ENCODE measurements at places on chromosomes 13 and 19. TPM values are rescaled to one million over a fixed set of nuclear protein-coding genes. Genes with fewer than 3 reads are reported as not detected.

Gene C13orf46
- total RNA-seq, result 0.61 TPM

Gene ZNF649
- 10.7 TPM for total RNA-seq

- DNase-seq, result no peak
Observed at GRCh38 chr19:15149737-15150136, 42.5 kb downstream of the SYDE1 start.

- DNase-seq, result no peak
Observed at GRCh38 chr13:44840131-44840530, 149.1 kb downstream of the NUFIP1 start.

Gene PSG2
- not detected for total RNA-seq

GRCh38 chr13:87123987-87124784, 547.0 kb upstream of the SLITRK5 start:
- DNase-seq, result no peak

GRCh38 chr19:39969681-39970424, 1.1 kb upstream of the PSMC4 start:
- peak; percentile 77 for DNase-seq

DNA sequence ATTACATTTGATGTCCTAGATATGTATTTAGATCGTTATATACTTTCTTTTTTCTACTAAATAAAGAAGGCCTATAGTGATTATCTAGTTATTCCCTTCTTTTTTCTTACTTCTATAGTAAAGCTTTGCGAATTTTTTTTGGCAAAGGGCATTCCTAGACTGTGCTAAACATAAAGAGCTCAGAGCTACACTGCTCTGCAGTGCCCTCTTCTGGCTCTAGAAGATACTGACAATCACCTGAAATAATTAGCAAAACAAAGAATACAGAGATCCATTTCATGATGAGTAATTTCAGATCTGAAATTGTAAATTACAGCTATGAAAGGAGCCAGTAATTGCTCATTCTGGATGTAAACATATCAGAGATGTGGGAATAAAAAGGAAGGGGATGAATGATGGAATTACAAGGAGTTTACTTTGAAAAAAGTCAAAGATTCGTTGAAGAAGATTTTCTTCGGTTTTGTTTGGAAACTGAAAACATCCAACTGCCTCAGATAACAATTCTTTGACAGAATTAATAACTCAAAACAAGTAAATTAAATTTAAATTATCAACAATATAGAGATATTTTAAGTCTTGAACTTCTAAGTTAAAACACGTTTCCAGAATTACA, 288.5 kb downstream of the NALCN start:
- DNase-seq, result peak; percentile 71

DNA sequence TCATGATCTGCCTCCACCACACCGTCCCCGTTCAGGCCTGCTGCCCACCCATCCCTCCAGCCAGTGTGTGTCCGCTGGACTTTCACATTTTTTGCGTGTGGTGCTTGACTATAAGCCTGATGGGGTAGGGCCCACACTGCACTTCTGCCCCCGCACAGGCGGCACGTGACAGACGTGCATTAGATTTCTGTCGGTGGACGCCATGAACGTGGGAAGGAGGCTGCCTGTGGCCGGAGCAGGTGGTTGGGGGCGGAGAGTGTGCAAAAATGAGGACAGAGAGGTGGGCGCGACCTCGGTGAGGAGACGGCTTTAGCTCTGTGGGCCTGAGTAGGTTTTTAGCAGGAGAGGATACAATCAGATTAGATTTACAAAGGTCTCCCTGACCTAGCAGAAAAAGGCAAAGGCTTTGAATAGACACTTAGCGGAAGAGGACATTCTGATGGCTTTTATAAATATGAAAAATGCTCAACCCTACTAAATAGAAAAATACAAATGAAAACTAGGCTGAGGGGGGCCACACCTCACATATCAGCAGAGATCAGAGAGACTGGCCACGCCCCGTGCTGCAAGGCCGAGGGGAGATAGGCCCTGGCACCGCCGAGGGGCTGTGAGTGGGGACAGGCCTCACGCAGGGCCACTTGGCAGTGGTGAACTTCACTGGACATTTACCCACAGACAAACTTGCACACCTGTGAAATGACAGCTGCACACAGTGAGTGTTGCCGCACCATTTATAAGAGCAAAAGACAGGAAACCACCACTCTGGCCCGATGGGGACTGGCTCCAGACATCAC, 25.4 kb downstream of the PAK4 start:
- DNase-seq, result no peak

- DNase-seq, result peak; percentile 82
Observed at GRCh38 chr19:14072535-14073260, at the start of gene MISP3. MISP3 (plus strand) TSS chr19:14072786; CDS start chr19:14073310, 524 bp downstream.

Gene SELENOV
- not detected for total RNA-seq

Gene RNF113B
- not detected for total RNA-seq

GRCh38 chr13:33528896-33529295, 243.3 kb upstream of the STARD13 start:
- no peak for DNase-seq

Gene ERICH6B
- not detected for total RNA-seq

- DNase-seq, result peak; percentile 95
Observed at GRCh38 chr13:100088644-100089464, at the start of gene PCCA. PCCA (plus strand) TSS chr13:100089093; CDS start chr13:100089121, 28 bp downstream.

DNA sequence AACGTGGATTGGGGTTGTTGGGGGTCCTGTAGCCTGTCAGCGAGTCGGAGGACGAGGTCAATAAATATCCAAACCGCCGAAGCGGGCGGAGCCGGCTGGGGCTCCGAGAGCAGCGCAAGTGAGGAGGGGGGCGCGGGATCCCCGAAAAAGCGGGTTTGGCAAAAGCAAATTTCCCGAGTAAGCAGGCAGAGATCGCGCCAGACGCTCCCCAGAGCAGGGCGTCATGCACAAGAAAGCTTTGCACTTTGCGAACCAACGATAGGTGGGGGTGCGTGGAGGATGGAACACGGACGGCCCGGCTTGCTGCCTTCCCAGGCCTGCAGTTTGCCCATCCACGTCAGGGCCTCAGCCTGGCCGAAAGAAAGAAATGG, 754 bp upstream of the SIX5 start:
- peak; percentile 87 for DNase-seq

- DNase-seq, result peak; percentile 84
Observed at GRCh38 chr19:41226053-41226873, 7.2 kb downstream of the AXL start.

Gene FGF22
- not detected for total RNA-seq

DNA sequence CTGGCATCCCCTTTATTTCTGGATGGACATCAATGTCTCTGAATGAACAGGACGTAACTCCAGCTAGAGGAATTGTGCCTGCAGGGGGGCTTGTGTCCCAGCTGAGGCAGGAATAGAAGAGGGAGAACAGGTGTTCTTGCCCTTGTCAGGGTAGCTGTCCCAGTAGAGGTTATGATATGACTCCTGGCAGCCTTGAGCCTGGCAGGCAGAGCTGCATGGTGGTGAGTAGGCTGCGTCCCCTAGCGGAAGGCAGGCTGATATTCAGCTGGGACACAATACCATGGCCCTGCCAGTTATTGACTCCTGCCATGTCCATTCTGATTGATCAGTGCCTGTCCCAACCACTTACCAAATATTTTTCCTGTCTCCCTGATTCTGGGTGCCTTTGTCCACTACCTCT, 197.2 kb downstream of the RAP2A start:
- DNase-seq, result no peak

GRCh38 chr13:42420304-42420703, 148.4 kb downstream of the AKAP11 start:
- DNase-seq, result peak; percentile 71

Gene KASH5
- total RNA-seq, result not detected

- no peak for DNase-seq
Observed at GRCh38 chr13:91139232-91139631, 208.3 kb upstream of the MIR17HG start.

- DNase-seq, result peak; percentile 72
Observed at GRCh38 chr13:30615866-30616541, 1.7 kb upstream of the USPL1 start.

DNA sequence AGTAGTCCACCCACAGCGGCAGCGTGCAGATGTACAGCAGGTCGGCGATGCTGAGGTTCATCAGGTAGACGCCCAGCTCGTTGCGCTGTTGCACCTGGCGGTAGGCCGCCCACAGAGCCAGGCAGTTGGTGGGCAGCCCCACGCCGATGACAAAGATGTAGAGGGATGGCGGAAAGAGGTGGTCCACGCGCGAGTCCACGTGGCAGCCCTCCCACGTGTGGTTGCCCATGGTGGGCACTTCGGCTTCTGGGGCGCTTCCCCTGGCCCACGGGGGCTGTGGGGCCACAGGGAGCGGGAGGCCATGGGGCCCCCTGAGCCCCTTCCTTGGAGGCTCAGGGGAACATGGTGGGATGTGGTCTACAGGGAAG, 7.0 kb upstream of the OPA3 start:
- no peak for DNase-seq

Gene HRC
- total RNA-seq, result not detected

GRCh38 chr13:91704398-91704797, 306.0 kb downstream of the GPC5 start:
- DNase-seq, result no peak

DNA sequence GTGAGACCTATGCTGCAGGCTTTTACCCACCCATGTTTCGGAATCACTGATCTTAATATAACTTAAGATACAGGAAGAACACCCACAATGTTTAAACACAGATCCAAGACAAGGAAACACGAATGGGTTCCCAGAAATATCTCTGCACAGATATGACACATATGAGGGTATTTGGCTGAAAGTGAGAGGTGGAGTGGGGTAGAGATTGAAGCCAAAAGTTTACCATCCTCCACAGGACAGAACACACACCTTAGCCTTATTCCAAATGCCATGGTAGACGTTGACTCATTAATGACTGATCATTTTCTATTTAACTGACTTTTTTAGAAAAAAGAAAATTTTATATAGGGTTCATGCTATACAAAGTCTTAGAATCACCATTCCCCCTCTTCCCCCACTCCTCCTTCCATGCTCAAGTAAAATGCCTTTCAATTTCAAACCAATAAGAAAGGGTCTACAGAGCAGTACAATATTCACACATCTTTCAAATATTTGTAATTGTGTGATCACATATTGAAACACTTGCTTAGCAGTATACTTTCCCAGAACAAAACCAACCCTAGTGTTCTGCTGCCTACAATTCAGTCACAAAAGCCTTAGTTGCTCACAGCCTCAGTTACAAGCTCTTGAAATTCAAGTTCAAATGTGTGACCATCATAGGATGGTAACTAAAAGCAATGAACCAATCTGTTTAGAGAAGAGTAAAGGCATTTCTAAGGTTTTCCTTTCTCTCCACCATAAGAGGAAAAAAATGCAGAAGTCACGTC, 11.8 kb upstream of the DOCK9 start:
- DNase-seq, result no peak

GRCh38 chr13:26618726-26619125, 61.2 kb downstream of the WASF3 start:
- no peak for DNase-seq

DNA sequence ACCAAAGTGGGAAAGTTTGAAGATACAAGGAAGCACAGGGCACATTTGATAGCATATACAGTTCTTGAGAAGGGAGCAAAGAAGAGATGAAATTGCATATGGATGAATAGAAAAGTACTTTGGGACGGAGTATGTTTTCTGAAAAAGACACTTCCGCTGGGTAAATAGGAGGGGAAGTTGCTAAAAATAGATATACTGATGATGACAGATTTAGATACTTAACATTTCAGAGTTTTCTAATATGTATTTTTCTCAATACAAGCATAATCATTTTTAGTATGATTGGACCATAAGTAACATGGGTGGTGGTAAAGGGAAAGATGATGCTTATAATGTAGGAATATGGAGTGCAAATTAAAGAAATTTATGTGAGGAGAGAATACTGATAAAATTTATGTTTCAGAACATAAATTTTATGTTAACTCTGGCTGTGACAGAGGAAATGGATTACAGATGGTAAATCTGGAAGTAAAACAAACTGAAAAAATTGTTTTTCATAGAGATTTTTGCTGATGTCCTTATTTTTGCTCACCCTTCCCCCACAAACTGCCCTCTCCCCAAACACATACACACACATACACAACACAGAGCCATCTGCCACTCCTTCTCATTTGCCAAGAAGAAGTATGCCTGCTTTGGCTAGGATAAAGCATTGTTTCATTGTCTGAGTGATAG, 583.9 kb upstream of the MIR17HG start:
- DNase-seq, result no peak

Gene NLRP11
- total RNA-seq, result not detected

Gene ZNF383
- total RNA-seq, result 6.4 TPM

DNA sequence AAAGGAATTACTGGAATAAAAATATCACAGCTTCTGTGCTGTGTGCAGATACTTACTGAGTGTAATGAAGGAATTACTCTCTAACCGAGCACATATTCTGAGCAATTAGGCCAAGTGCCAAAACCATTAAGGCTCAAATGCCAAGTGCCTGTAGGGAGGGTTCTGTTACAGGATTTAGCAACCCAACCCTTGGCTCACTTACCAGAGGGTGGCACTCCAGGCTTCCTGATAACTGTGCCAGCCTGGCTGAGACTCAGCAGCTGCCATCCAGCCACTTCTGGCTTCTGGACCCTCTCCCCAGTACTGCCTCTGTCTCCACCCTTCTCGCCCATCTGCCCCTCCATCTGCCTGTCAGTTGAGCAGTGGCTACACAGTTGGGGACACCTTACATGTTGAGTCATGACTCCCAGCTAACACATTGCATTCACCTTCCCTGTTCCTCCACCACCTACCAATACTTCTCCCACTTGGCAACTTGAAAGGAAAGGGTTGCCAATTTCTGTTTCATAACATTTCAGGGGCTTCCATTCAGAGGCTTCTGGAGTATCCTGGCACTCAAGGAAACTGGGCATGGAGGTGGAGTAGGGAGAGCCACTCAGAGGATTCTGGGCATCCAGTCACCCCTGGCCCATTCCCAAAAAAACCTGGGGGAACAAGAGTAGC, 110.5 kb downstream of the COG6 start:
- peak; percentile 67 for DNase-seq

DNA sequence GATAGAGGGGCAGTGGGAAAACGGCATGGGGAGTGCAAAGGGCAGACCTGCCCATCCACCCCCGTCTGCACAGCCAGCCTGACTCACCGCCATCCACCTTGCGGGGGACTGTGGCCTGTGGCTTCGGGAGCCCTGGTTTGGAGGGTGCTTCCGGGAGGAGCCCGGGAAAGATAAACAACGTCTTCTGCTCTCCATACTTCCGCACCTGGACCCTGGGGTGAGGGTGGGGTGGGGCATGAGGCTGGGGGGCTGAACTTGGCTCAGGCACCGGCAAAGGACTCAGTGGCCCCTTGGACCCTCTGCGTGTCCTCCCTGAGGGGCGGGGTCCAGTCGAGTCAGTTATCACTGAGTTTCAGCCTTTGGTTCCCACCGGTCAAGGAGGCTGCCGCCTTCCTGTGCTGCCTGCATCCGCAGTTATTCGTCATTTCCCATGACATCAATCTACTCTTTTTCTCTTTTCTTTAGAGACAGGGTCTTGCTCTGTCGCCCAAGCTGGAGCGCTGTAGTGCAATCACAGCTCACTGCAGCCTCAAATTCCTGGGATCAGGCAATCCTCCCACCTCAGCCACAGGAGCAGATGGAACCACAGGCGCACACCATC, 3.2 kb downstream of the GPR108 start:
- DNase-seq, result no peak

DNA sequence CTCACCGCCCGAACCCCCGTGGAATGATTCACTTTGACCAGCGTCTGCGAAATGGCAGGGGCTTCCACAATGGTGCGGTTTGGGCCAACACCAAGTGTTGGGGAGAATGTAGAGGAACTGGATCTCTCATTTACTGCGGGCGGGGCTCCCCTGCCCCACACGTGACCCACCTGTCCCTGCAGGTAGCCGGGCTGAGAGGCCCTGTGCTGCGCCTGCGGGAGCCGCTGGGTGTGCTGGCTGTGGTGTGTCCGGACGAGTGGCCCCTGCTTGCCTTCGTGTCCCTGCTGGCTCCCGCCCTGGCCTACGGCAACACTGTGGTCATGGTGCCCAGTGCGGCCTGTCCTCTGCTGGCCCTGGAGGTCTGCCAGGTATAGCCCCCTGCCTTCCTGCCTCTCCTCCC, 5.8 kb upstream of the FLT3LG start:
- no peak for DNase-seq
